Effector CD4-positive, alpha-beta T cell (primary cell): ENCODE measurements at places on chromosomes 6 and 20.

DNA sequence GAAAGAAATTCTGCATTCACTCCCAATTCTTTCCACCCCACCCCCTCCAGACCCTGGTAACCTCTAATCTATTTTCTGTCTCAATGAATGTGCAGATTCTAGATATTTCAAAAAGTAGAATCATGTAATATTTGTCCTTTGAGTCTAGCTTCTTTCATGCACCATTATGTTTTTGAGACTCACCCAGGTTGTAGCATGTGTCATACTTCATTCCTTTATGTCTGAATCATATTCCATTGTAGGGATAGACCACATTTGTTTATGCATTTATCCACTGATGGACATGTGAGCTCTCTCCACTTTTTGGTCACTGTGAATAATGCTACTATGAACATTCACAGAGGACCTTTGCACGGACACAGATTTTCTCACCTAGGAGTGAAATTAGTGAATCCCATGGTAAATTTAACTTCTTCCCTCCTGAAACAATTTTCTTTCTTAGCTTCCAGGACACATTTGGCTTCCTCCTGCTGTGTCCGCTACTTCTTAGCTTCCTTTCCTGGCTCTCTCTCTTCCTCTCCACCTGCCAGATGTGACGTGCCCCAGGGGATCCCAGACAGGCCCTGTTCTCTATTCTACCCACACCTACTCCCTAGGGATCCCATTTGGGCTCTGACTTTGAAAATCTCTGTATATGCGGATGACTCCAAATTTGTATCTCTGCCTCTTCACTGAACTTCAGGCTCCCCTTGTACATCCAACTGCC, 24.1 kb upstream of the ARFGEF2 start:
- no peak for DNase-seq

- no peak for DNase-seq
Observed at GRCh38 chr6:143621876-143622605, 55.7 kb upstream of the PHACTR2 start.

GRCh38 chr20:46119028-46119546, 973 bp downstream of the CD40 start:
- no peak for DNase-seq

GRCh38 chr6:133396233-133396983, 155.3 kb downstream of the EYA4 start:
- no peak for DNase-seq

DNA sequence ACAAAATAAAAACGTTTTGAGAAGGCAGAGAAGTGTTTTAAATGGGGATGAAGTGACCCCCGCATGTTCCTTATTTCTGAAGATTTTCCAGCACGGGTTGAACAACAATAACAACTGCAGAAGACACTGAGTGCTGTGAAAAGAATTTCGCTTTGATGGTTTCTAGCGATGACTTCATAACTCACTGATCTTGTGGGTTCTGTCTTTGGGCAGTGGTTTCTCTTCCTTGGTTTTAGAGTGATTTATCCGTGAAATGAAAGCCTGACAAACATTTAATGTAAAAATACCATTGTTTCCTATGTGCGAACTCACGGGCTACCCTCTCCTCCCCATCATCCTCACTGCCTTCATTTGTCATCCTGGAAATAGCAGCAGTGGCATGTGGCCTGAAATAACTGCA, 793.9 kb downstream of the QKI start:
- no peak for DNase-seq

DNA sequence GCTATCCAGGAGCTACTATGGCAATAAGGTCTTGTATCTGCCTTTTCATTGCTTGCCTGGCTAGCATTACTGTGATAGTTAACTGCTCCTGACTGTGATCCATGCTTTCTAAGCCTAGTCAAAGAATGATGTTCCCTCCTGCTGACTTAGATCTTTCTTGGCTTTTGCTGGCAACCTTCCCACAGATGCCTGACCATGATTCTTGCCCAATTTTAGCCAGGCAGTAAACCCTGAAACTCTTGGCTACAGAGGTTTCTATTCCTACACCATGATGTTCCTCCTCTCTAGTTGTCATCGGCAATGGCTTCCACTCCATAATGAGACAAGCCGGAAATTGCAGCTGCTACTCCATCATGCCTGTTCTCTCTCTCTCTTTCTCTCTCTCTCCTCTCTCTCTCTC, 238.1 kb downstream of the HAO1 start:
- DNase-seq, result no peak

DNA sequence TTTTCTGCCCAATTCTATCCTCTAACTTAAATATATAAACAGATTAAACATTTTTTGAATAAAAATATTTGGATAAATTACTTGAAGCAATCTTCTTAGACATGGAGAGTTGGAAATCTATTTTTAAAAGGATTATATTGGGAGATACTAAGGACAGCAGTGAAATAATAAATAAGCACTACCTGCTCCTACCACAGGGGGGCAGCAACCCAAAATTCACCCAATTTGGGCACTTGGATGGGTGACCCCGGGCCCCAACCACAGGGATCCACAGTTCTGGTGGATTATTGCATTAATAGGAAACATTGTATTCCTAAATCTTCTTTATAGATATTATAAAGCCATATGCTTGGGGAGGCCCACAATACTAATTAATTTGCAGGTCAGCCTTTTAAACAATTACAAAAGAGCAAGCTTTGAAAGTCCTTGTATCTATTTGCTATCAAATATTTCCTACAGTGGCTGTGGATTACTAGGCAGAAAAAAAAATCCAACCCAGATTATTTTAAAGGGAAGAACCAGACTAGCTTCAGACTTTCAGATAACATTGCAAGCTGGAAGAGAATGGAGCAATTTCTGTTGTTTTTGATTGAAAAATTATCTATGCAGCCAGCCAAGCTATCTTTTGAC, 66.4 kb upstream of the PDE10A start:
- no peak for DNase-seq

DNA sequence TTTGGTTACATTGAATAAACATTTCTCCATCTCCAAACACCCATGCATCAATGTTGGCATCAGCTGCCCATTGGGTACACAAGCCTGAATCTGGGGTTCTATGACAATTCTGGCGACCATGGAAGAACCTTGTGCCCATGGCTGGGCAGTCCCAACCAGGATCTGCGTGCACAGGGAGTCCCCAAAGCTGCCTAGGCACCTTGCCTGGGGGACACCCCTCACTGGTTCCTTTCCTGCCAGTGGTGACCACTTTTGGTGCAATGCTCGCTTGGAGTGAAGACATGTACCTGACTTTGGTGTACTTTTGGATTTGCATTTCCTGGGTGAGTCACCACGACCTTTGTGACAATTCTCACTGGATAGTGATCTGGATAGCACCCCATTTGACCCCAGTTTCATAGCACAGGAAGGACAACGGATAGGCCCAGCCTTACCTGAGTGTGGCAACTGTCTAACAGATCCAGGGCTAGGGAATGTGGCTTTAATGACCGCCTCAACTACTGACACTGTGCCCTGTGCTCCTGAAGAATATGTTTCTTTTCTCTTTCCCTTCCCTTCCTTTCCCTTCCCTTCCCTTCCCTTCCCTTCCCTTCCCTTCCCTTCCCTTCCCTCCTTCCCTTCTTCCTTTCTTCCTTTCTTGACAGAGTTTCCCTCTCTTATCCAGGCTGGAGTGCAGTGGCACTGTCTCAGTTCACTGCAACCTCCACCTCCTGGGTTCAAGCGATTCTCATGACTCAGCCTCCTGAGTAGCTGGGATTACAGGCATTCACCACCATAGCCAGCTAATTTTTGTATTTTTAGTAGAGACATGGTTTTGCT, 7.1 kb downstream of the SPINT3 start:
- DNase-seq, result no peak

DNA sequence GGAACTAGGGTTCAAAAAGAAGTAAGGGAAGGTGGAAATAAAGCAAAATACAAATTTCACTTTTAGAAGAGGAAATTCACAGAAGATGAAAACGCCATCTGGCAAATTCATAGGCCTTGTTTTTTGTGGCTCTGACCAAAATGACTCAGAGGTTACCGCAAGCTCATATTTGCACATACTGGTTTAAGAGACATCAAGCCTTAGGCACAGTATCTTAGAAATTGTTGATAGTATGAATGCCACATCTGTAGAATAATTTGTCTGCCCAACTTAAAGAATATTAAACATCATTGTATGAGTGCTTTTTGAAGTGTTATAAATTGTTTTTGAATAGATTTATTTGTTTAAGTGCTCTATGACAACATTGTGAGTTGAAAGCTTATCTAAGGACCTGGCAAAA, 10.6 kb downstream of the TAAR1 start:
- no peak for DNase-seq

DNA sequence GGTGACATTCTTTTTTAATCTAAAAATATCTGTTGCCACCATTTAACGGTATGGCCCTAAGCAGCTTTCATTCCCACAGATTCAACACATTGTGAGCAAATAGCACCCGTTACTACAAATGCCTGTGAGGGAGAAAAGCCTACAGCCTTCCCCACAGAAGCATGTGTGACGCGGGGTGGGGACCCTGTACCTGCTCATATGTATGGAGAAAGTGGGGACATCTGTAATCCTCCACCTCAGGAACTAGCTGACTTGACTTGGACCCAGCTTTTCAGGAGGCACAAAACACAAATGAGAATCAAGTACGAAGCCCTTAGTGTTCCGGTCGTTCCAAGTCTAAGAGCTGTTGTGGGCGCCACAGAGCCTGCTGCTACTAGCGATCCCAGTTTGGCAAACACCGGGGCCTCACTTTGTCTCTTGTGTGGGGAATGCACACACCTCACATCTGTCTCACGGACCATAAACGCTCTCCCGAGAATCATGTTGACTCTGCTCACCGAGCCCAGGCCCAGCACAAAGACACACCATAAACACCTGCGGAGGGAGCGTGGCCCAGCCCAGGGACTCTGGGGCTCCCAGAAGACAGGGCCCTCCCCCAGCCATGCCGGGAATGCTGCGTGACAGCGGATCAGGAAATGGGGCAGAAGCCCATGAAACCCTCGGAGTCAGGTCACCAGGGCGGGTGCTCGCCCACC, 21.6 kb downstream of the DLL1 start:
- DNase-seq, result no peak

DNA sequence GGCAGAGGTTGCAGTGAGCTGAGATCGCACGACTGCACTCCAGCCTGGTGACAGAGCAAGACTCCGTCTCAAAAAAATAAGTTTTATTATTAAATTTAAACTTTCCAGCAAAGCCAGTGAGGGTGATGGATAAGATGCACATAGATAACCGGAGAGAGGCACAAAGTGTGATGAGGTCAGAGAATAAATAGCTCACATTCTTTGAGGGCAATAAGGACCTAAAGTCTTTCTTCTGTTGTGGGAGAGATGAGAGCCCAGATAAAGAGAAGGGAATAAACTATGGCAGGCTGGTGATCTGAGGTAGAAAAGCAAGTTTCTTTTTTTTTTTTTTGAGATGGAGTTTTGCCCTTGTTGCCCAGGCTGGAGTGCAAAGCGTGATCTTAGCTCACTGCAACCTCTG, 20.6 kb upstream of the EZR start:
- no peak for DNase-seq

- no peak for DNase-seq
Observed at GRCh38 chr6:143880412-143880811, 16.1 kb downstream of the ZC2HC1B start.

DNA sequence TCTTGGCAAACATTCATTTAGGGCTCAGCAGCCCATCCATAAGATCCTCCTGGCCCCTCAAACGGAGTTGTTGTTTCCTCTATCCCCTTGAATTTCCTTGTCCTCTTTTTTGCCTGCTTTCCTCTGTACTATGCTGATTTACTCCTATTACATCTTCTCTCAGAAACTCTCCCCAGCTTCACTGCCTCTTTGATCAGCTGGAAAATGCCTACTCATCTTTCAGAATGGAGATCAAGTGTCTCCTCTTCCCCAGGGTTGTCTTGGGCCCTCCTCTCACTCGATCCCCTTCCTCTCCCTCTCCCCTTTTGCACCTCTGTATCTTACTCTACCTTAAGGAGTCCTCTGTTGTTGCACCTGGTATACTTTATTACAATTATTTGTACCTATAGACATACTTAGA, 60.2 kb downstream of the PHF20 start:
- DNase-seq, result no peak

DNA sequence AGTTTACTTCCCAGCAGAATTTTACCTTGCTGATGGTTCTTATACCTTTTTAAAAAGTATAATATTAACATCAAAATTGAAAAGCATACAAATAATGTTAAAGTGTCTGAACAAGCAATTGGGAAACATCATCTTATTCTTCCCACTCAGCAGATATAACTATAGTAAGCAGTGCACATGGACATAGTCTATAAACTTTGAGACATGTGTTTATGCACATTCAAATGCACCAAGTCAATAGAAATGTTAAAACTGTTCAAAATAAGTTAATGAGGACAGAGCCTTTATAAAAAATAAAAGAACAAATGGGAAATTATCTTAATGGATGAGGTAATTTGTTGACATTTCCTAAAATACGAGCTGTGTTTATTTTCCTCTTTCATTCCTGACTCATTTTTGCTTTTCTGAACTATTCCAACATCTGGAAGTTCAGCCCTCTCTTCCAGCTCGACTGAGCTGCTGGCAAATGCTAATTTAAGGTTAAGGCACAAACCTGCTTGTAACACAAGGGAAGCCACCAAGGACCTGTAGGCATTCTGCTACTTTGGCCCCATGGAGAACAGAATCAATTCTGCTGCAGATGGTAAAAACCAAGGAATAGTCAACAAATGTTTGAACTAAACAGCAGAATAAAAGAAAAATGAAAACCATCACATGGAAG, 110.3 kb upstream of the MAP3K4 start:
- no peak for DNase-seq

DNA sequence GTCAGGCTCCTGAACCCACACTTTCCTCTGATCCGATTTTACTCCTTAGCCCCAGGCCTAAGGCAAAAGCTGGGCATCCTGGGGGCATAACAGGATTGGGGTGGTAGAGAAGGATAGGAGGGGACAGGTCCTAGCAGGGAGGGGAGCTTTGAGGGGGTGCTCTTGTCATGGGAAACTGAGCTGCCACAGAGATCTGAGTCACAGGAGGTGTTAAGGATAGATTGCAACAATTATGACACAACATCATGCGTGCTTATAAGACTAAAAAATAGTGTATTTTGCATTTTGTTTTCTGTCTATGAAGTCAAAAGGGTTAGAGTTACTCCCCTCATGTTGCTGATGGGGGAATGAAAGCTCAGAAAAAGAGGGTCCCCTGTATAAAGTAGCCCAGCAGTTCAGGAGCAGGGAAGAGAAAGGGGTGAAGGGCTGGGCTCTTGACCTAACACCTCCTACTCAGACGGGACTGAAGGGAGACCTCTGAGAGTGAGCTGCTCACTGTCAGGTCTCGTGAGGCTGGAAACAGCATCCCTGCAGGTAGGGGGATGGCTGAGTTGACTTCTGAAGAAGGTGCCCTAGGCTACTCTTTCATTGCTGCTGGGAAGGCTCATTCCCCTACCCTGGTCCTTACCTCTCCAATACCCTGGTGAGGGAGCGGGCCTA, 2.0 kb downstream of the GLP1R start:
- no peak for DNase-seq
